ENCODE measurements at places on chromosomes 6 and 20.

GRCh38 chr20:45114465-45115385 is at the start of gene WFDC5:
Gene WFDC5, minus strand, starts transcription at chr20:45115174. Its CDS starts 91 bp downstream, at chr20:45115083.
- no peak for DNase-seq

DNA sequence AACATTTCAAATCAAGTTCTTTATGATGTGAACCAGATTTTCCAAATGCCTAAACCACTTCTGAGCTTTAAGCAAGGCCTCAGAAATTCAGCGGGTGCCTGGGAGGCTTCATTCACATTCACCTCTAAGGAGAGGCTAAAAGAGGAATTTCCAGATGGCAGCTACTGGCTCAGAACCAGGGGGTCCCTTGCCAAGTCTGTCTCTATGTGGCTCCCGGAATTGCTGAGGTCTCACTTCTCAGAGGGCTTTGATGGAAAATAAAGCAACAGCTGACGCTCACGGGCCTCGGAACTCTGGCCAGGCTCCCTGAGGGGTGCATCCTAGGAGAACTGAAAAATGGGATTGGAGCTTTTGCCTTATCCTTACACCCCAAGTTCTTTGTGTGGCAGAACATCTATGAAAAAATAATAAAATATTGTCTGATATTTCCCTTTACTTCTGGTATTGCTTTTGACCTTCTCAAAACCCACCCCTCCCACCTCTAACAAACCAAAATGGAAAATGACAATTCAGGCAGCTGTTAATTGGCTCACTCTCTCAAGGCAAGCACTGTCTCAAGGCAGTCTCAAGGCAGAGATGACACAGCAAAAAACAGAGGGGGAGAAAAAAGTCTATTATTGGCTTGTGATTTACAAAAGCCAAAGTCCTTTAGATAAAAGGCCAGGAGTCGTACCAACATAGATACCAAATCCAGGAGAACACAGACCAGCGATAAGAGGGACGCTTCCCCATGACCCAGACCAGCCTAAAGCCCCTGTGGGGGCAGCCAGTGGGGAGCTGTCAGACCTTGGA is 21.8 kb upstream of the LRRN4 start:
- no peak for DNase-seq

DNA sequence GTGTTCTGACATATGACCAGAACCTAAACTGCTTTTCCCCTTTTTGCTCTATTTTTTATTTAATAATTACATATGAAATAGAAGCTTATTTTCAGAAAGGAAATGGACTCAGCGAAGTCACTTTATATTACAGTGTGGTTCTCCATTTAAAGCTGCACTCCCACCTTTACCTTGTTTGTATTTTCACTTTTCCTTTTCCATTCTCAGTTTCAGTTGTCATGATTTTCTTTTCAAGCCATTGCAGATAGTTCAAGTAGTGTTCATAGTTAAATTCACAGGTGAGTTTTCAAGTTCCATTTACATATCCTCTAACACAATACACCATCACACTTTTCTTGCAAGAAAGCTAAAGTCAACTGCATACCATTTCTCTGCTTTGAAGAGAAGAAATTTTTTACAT is 400.2 kb downstream of the HACE1 start:
- DNase-seq = no peak

DNA sequence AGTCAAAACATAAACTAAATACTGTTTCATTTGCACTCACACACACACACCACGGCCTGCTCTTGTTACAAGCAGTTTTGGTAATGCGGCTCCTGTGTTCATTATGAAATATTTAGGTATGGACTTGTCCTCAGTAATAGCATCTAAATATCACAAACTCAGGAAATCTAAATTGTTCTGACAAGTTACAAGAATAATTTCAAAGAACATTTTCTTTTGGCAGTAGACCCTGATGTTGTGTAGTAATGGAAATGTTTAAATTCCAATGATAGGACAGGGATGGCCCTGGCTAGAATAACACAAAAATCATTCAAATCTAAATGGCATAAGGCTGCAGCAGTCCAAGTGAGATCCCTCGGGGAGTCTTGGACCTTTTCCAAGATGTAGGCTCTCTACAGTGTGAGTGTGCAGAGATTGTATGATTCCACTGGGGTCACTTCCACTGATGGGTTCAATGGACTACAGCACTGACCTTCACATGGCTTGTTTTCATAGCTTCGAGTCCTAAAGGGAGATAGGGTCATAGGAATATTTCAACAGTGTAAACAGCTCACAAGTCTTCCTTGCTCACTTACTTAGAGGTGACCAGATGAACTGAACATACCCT is 210.6 kb upstream of the PLCB4 start:
- no peak for DNase-seq

DNA sequence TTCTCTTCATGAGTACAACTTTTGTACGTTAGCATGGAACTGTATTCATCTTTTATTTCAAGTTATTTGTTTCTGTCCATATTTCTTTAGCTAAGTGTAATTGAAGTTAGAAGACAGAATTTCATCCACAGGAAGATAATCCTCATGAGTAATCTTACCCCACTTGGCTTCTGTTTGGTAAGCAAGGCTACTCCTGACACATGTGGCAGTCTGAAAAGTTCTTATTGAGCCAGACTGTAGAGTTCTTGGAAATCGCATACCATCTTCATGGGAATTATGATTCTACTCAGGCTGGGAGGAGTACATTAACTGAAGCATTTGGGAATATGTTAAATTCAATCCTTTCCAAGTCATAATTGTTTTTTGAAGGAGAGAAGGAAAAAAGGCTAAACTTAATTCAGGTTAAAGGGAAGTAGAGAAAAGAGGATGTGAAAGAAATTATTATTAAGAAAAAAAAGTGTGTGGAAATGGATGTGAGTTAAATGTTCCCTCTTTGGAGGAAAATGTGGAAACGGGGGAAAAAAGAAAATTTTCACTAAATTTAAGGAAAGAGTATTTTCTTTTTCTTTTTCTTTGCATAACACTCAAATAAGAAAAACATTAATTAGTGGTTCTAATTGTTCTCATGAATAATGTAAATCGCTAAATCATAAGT is 41.5 kb upstream of the TENT5A start:
- peak; percentile 59 for DNase-seq

GRCh38 chr20:61932711-61933480 is 132.8 kb downstream of the TAF4 start:
- DNase-seq = no peak

GRCh38 chr20:62925420-62926228 is 681 bp downstream of the DIDO1 start:
- peak; percentile 34 for DNase-seq

DNA sequence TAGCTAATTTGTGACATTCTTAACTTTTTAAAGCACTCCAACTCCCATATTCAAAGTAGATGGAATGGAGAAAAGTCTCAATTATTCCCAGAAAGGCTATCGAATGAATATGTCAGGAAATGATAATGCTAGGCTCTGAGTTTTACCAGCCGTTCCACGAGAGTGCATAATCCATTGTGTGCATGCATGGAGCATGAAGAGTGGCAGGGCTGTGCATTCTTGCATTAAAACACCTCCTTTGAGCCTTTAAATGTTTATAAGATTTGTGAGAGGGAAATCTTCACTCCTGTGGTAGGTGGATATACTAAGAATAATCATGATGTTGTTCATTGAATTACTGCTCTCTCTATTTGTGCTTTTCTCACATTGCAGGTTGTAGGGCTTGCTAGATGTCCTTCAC is 178.3 kb downstream of the CARMIL1 start:
- DNase-seq = no peak

- DNase-seq = no peak
Measured at GRCh38 chr6:68544450-68544849, 90.6 kb upstream of the ADGRB3 start.

DNA sequence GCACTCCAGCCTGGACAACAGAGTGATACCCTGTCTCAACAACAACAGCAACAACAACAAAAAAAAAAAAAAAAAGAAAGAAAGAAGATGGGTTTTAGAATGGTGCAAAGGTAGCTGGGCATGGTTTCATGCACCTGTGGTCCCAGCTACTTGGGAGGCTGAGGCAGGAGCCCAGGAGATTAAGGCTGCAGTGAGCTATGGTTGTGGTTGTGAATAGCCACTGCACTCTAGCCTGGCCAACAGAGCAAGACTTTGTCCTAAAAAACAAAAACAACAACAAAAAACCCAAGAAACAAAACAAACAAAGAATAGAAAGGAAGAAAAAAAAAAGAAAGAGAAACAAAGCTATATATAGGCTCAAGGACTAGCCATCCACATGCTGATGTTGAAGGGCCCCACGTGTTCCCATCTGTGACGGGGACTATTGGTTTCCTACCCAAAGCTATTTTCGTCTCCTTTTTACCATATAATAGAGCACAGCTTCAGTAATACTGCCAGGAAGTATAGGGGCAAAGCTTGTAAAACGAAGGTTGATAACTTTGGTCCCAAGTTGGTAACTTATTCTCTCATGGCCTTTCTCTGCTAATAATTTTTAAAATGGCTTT is 7.9 kb upstream of the EEF1E1 start:
- no peak for DNase-seq

All from MV-4-11 (cell line).